ENCODE measurements at places on chromosomes 3 and 15.

- peak; percentile 55 for DNase-seq
Measured at GRCh38 chr3:197555281-197556261, at the start of gene BDH1. TSS of gene BDH1 (minus strand) at chr3:197555968. CDS start at chr3:197546443, 9,525 bp downstream.

DNA sequence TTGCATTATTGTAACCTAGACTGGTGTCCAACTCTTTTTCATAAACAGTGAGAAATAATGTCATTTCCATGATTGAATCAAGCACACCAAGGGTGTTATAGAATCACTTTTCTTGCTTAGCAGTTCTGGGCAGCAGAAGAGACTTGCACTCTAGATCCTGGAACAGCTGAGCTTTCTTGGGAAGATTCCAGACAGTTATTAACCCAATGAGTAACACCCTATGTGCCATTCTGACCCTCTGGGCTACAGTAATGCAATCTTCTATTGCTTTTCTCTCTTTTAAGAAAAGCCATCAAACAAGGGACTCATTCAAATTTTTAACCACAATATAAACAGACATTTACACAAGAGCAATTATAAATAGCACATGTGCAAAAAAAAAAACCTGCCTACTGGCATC, 39.3 kb upstream of the USP3 start:
- no peak for DNase-seq

DNA sequence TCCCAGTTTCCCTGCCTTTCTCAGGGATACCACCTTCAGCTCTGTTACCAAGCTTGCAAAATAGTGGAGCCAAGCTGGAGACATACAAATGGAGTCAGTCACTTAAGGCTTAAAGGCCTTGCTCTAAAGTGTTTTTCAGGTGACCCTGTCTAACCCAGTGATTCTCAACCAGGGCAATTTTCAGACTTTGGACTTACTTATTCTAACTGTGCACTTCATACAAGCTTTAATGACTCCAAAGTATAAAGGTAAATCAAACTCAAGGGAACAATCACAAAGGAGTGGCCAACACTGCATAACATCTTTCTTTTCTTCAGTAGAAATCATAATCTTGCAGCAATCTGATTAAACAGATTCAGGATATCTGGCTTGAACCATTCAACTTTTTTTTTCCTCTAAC, 9.4 kb downstream of the ANO10 start:
- DNase-seq: no peak

- DNase-seq: no peak
Measured at GRCh38 chr3:18843188-18843587, 305.1 kb upstream of the KCNH8 start.

- DNase-seq: no peak
Measured at GRCh38 chr3:78792212-78792611, 975.6 kb downstream of the ROBO1 start.

GRCh38 chr3:119550192-119550910, 9.1 kb downstream of the CD80 start:
- no peak for DNase-seq

DNA sequence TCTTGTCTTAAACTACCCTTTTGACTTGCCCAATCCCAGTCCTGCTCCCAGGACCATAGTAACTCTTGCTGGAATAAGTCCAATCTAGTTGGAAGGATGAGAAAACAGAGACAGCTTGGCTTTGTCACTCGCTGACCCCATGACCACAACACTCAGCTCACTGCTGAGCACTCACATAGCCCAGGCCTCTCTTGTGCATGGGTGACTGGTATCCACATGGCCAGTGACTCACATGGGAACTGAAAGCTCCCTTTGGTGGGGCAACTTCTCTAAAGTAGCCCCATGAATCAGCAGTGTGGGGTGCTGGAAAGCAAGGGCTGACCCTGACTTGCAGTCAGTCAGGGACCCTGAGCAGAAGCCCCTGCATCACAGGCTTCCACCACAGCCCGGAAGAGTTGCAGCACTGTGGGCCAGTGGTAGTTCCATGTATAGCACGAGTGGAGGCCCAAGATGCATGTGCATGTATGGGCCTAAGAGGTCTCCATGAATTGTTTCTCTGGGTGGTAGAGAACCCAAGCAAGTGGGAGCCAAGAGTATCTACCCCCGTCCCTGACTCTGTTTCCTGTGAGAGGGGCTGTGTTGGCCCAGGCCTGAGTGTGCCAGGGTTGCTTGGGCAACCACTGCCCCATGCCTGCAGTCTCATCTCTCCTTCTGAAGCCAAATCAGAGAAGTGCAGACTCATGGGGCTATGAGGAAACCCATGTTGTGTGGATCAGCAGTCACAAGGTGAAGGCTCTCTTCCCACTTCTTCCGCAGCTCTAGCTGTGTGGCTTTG, 62.1 kb upstream of the XCR1 start:
- no peak for DNase-seq

DNA sequence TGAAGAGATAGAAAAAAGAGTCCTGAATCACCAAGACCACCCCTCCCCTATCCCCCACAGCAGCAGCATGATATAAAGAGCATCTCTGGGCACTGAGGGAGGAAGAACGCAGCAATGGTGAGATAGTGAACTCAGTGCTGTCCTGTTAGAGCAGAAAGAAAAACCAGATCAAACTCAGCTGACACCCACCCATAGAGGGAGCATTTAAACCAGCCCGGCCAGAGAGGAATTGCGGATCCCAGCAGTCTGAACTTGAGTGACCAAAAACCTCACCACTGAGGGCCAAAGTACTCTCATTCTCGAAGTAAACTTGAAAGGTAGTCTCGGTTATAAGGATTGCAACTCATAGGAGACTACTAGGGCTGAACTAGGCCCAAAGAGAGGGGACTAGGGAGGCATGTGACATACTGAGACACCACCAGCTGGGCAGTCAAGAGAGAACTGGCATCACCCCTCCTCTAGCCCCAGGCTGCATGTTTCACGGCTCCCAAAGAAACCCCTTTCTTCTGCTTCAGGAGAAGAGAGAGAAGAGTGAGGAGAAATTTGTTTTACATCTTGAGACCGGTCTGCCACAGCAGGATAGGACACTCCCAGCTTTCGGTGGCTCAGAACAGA, 39.2 kb upstream of the TGFBR2 start:
- no peak for DNase-seq

DNA sequence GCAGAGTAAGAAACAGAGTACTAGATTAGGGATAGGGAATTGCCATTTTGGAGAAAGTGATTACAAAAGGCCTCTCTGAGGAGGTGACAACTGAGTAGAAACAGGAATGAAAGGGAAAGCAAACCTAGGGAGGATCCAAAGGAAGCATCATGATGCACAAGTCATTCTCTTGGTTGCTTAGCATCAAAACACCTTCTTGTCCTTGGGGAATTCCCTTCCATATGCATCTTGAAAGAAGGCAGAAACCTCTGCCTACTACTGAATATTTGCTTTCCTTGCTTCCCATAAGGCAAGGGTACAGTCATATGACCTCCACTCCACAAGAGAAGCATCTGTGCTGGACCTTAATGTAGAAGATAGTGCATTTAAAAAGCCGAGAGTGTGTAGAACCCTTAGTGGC, 24.1 kb downstream of the GABPB1 start:
- no peak for DNase-seq

DNA sequence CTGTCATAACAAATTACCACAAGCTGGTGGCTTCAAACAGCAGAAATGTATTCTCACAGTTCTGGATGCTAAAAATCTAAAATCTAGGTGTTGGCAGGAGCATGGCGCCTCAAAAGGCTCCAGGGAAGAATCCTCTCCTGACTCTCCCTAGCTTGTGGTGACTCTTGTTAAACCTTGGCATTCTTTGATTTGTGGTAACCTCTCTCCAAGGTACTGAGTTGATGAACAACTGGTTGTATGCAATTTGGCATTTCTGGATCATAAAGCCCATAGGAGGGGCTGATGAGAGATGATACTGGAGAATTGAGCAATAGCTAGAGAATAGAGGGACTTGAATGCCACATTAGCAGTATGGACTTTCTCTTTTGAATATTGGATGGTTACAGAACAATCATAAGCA, 821.8 kb downstream of the TBL1XR1 start:
- DNase-seq: no peak

DNA sequence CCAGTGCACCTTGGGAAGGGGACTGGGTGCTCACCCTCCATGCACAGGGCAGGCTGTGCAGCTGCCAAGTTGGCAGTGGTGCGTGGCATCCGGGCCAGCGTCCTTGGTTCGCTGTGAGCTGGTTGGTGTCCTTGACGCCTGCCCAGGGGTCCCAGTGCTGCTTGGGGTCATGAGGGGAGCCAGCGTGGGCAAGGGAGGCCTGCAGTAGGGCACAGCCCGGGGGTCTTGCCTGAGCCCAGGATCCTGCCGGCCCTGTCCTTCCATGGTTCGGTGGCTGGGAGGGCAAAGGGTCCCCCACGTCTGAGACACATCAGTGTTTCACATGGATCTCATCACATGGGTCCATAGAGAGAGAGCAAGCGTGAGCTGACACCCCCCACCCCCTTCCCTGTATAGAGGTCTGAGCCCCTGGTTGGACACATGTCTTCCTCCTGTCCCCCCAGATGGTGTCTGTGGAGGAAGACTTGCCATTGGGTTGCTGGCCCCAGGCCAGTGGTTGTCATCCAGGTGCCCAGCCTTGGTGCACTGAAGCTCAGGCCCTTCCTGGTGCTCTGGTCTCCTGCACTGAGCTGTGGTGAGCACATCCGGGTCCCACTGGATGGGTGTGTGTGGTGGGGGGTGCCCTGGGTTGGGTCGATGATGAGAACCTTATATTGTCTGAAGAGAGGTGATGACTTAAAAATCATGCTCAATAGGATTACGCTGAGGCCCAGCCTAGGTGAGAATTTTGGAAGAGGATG, 232.3 kb downstream of the SNRPN start:
- no peak for DNase-seq

- no peak for DNase-seq
Measured at GRCh38 chr3:117444175-117444574, 734.6 kb downstream of the TUSC7 start.

DNA sequence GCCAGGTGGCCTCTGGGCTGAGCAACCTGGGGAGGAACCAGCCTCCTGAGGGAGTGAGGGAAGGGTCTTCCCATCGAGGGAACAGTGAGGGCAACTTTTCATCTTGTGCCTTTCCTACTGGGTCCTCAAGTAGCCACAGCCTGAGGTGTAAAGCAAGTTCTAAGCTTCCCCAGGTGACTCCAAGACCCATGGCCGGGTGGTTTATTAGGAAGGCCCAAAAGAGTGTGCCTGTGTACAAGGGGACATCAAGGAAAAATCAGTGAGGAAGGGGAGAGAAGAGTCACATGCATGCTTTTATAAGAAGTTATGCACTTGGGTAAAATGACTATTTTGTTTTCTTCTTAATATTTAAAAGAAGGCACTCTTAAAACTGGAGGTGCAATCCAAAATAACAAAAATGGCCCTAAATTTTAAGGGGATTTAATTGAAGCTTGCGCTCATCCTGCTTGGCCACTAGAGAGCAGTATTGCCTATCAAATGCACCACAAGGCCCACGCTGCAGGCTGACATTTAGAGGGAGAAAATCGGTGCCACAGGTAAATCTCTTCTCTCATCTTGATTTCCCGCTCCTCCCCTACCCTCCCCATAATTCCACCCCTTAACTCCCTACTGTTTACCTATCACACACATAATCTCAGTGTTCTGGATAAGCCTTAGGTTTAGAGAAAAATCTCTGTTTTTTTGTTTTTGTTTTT, 6.7 kb downstream of the NANOGP8 start:
- DNase-seq: peak; percentile 4

DNA sequence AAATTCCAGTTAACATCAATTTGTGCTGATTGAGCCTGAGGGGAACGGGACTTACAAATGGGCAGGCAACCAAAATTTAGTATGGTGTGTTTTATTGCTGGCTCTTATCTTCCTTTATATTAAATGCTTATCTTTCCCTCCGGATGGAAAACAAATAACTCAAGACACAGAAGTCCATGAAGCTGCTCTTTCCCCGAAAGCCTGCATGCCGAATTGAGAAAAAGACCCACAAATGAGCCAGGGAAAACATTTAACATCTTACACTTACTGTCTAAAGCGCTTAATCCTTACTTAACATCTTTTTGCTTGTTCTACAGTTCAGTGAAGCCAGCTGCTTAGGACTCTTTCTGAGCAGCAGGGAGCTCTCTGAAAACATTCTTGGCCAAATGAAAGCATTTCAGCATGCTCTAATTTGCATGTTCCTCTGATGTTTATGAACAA, 49.5 kb downstream of the HEG1 start:
- no peak for DNase-seq

GRCh38 chr15:58014470-58014869, 51.0 kb downstream of the ALDH1A2 start:
- no peak for DNase-seq

GRCh38 chr3:19522305-19522704, 374.0 kb downstream of the KCNH8 start:
- DNase-seq: no peak

GRCh38 chr3:191217301-191217700, 18.3 kb downstream of the OSTN start:
- no peak for DNase-seq

All from stimulated activated CD4-positive, alpha-beta T cell treated with anti-CD3 and anti-CD28 coated beads, Interleukin-15, amount 100 ng/mL, for 48 hours (primary cell).